Right lobe of liver (tissue), 6 donors: ENCODE measurements at places on chromosomes 2 and 18. TPM values are rescaled to one million over a fixed set of nuclear protein-coding genes. Genes with fewer than 3 reads are reported as not detected.

- no peak overlapping the region for H3K4me3 ChIP-seq
- H3K36me3 ChIP-seq = no peaks in the 10 kb centered on the region
- H3K4me1 ChIP-seq = no peaks in the 10 kb centered on the region
- H3K27ac ChIP-seq = no peak overlapping the region
These were observed 35.4 kb downstream of the LBH start for GRCh38 chr2:30266705-30267104.

YWHAQ gene
- 70.4 TPM for total RNA-seq

- no peak for DNase-seq
- H3K4me3 ChIP-seq = no peak overlapping the region
- H3K27ac ChIP-seq = no peak overlapping the region
- H3K36me3 ChIP-seq = no peaks in the 10 kb centered on the region
These were observed 193.7 kb downstream of the TRIB2 start for GRCh38 chr2:12910431-12910830.

- no peak overlapping the region for H3K4me3 ChIP-seq
- H3K4me1 ChIP-seq = no peaks in the 10 kb centered on the region
- DNase-seq = no peak
- H3K27me3 ChIP-seq = no peaks in the 10 kb centered on the region
- H3K27ac ChIP-seq = no peak overlapping the region
These were observed 117.3 kb downstream of the ARL6IP6 start for GRCh38 chr2:152835674-152836073.

TFCP2L1 gene
- total RNA-seq = 0.26 TPM

DNA sequence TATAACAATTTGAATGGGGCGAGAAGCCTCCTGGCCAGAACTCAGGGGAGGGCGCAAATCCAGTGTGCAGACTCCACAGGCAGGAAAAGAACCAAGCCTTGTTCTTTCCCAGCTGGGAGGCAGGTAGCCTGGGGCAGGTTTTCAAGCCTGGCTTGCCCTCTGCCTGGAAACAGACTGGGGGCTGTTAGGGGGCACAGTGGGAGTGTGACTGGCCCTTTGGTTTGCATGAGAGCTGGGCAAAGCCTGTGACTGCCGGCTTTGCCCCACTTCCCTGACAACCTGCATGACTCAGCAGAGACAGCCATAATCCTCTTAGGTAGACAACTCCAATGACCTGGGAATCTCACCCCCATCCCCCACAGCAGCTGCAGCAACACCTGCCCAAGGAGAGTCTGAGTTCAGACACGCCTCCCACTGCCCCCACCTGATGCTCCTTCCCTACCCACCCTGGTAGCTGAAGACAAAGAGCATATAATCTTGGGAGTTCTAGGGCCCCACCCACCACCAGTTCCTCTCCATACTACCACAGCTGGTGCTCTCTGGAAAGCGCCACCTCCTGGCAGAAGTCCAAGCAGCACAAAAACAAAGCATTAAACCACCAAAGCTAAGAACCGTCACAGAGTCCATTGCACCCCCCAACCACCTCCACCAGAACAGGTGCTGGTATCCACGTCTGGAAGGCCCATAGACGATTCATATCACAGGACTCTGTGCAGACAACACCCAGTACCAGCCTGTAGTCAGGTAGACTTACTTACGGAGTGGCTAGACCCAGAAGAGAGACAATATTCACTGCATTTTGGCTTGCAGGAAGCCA is 402.5 kb downstream of the STK39 start:
- H3K4me3 ChIP-seq = no peak overlapping the region
- H3K27me3 ChIP-seq = no peaks in the 10 kb centered on the region
- DNase-seq = no peak
- no peaks in the 10 kb centered on the region for H3K4me1 ChIP-seq

GRCh38 chr2:100197631-100198153 is 55.3 kb upstream of the AFF3 start:
- no peak for DNase-seq
- H3K4me1 ChIP-seq = no peaks in the 10 kb centered on the region
- H3K4me3 ChIP-seq = no peak overlapping the region
